ENCODE measurements at places on chromosomes 2 and 18. TPM values are rescaled to one million over a fixed set of nuclear protein-coding genes. Genes with fewer than 3 reads are reported as not detected.

Gene NFATC1
- total RNA-seq = 20.2 TPM

Gene SPC25
- total RNA-seq = not detected

Gene AMER3
- total RNA-seq = not detected

DNA sequence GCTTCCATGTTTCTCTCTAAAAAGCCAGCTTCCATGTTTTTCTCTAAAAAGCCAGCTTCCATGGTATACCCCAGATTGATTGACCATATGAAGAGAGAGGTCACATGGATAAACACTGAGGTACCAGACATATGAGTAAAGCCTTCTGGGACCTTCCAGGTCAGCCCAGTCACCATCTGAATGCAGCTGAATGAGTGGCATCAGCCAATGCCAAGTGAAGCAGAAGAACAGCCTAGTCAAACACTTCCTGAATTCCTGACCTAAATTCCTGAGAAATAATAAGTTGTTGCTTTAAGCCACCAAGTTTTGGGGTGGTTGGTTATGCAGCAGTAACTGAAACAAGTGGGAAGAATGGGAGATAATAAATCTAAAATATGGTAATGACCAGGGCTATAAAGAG lies 5.7 kb upstream of the ALS2 start:
- H3K4me3 ChIP-seq = no peak overlapping the region
- no peak overlapping the region for H3K27ac ChIP-seq
- DNase-seq = no peak
- no peaks in the 10 kb centered on the region for H3K27me3 ChIP-seq
- no peaks in the 10 kb centered on the region for H3K4me1 ChIP-seq

DNA sequence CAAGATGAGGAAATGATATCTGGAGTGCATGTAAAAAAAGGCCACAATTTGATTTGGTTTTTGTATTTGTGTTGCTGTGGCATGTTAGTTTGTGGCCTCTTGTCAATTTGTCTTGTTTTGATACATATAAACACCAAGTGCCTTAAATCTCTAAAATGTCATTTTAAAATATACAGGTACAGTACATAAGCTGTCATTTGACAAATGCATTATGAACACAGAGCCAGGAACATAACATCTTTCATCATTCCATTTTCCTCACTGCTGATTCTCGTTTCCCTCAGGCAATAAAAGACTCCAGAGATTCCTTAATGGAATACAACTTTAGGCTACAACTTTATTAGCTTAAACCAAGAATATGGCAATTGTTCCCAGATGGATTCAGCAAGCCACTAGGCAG lies 217.5 kb downstream of the ZNF804A start:
- H3K36me3 ChIP-seq = no peaks in the 10 kb centered on the region
- no peaks in the 10 kb centered on the region for H3K27me3 ChIP-seq
- no peak overlapping the region for H3K27ac ChIP-seq
- no peak for DNase-seq
- no peak overlapping the region for H3K4me3 ChIP-seq

DNA sequence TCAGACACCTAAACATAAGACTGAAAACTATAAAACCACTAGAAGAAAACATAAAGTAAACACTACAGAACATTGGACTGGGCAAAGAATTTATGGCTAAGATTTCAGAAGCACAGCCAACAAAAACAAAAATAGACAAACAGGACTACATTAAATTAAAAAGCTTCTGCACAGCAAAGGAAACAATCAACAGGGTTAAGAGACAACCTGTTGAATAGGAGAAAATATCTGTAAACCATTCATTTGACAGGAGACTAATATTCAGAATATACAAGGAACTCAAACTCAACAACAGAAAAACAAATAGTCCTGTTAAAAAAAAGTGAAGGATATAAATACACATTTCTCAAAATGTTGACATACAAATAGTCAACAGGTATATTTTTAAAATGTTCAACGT lies 106.7 kb upstream of the FANCL start:
- H3K4me1 ChIP-seq = no peaks in the 10 kb centered on the region
- H3K27ac ChIP-seq = no peak overlapping the region
- no peaks in the 10 kb centered on the region for H3K27me3 ChIP-seq
- H3K4me3 ChIP-seq = no peak overlapping the region

- DNase-seq = no peak
- no peaks in the 10 kb centered on the region for H3K36me3 ChIP-seq
- H3K4me3 ChIP-seq = no peak overlapping the region
- H3K27ac ChIP-seq = peak overlapping the region; percentile 48
- H3K27me3 ChIP-seq = no peaks in the 10 kb centered on the region
These were observed 42.3 kb downstream of the AAK1 start for GRCh38 chr2:69601179-69601612.

- no peaks in the 10 kb centered on the region for H3K27me3 ChIP-seq
- no peak overlapping the region for H3K4me3 ChIP-seq
- H3K27ac ChIP-seq = no peak overlapping the region
These were observed 1232.3 kb upstream of the SLC39A10 start for GRCh38 chr2:194424683-194425209.
